Activated CD4-positive, alpha-beta T cell treated with anti-CD3 and anti-CD28 coated beads, Interleukin-10, Interleukin-2, amounts not matched to agents 100 ng/mL and 50 ng/mL, durations not matched to agents 16 hours and 8 hours (primary cell): ENCODE measurements at places on chromosomes 11 and 22.

DNA sequence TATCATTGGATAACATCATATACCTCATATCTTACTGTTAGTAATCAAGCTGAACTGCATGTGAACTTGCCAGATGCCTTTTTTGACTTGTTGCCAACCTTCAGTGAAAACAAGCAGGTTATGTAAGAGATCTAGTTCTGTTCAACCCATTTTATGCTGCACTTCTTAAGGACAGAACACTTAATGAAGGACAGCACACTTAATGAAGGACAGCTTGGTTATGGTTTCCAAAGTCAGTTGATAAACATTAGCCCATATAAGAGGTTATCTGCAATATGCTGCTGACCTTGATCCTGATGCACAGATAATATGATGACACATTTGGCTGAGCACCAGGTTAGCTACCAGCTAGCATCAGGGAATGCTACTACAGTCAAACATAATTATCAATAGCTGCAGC is 358.7 kb upstream of the PDGFD start:
- no peak for DNase-seq

DNA sequence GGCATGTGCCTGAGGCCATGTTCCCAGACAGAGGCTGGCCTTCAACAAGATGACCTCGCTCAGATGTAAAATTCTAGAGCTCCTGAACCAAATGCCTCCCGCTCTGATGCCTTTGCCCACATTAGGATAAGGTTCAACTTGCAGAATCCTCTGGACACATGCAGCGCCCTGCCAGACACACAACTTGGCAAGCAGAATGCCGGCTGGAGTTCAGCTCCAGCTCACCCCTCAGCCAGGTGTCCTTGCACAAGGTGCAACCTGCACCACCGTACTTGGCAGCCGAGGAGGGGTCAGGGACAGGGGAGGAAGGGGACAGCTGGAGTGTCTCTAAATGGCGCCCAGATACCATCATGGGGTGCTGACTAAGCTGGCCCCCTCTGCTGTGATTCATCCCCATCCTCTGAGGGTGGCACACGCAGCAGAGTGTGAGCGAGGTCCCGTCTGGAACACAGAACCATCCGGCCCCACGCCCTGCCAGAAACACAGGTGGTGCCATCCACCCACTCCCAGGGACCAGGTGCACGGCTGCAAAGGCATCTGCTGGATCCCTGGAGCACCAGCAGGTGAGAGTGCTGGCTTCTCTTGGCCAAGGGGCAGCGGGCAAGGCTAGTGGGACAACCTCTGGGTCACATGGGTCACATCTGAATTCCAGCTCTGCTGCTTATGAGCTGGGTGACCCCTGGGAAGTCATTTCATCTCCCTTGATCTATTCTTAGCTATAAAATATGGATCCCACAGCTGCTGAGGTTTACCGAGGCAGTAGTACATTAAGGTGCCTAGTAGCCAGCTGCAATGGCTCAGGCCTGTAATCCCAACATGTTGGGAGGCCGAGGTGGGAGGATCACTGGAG is 12.8 kb downstream of the ZMAT5 start:
- DNase-seq = no peak

DNA sequence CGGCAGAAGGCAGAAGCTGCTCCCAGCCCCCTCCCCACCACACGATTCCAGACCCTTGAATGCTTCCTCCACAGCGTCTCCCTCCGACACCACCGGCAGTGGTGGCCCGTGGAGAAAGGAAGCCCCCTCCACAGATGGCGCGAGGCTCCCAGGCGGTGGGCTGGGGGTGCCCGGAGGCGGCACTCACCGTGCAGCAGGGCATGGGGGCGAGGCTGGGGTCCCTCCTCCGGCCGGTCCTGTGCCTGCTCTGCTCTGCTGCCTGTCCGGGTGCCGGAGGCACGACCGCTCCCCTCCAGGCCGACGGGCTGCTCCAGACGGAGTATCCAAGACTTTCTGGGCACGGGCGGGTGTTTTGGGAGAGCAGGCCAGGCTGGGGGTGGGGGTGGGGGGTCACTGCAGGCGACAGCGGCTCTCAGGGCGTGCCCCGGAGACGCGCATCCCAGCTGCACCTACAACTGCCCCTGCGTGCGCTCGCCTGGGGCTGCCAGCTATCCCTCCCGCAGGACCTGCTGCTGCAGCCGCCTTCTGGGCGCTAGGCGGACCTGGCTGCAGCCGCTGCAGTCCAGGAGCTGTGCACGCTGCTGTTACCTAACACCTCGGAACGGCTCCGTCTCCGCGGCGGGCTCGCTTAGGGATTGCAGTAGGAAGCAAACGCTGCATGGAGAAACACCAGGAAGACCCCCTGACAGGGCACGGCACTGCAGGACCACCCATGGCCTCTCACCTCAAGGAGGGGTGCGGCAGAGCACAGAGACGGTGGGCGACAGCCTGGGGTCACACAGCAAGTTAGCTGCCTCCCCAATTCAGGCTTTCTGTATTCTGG is 15.2 kb downstream of the MRGPRG start:
- no peak for DNase-seq

DNA sequence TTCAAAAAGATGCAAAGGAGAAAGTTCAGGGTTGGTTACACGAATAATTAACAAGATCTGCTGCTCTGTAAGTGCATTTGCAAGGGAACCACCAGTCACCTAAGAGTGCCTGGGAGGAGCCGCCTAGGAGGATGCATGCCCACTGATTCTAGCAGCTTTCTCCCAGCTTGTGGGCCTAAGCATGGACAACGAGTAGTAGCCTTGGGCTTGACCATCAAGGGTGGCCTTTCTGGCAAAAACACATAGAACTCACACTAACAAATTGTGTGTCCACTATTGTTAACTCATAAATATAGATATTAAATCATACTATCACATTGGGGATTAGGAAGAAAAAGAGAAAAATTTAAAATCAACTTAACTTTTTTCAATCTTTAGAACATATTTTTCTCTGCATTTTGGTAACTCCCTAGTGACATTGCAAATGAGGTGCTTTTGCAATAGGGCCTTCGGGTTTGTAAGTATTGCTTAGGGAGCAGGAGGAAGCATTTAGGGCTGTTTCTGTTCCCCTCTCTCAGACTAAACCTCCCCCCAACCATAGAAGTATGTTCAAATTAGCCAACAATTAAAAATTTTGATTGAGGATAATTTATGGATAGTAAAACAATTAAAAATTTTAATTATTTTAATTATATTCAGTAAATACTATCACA is 57.3 kb upstream of the CEP295 start:
- no peak for DNase-seq

DNA sequence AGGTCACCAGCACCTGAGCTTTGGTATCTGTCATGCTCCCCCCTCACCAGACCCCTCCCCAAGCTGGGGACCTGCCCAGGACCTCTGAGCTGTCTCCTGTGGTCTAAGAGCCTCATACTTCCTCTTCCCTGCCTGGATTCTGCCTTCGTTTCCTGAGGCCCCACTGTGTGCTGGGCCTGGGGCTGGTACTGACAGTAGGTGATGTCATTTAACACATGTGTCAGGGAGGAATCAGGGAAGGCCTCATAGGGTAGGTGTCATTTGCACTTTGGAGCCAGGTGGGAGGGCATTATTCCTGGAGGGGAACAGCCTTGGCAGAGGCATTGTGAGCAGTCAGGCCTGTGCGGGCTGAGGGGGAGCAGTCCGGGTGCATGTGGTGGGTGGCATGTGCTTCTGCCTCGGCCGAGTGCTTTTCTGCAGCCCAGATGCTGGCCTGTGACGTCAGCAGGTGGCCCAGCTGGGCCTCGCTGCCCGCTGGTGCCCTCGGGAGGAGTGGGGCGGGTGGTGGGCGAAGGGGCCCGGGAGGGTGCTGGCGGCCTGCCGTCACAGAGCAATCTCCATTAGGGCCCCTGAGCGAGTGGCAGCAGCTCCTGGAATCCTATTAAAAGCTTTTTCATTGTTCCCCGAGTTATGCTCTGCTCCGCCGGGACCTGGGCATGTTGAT is 9.1 kb downstream of the FLRT1 start:
- DNase-seq = no peak

DNA sequence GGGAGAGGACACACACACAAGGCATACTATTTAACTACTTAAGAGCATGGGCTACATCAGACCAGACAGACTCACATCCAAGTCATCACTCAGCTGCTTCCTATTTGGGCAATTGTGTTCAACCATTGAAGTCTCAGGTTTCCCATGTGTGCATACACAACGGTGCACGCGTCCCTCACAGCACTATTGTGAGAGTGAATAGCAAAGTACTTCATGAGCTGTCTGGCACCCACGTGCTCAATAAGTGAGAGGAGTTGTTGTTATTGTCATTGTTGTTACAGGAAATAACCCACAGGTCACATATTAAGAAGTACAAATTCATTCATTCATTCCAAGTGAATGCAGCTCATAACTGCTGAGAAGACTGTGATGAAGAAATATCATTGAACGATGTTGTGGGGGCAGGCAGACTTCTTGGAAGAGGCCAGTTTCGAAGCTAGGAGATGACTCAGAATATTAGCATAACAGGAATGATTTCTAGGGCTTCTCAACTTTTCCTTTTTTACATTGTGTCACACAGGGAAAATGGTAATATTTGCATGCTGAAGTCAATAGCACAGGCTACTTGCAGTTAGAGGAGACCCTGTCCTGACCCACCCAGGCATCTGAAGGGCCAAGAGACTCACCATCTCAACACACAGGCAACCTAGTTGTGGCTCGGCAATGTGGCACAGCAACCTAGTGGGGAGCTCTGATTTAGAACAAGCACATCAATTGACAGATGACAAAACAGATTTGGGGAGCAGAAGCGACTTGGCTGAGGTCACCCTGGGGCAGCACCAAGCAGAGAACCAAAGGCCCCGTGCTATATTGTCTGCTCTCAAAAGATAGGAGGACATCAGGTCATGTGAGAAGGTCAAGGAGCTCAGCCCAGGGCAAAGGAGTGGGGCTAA is 606.0 kb downstream of the BUD13 start:
- no peak for DNase-seq

DNA sequence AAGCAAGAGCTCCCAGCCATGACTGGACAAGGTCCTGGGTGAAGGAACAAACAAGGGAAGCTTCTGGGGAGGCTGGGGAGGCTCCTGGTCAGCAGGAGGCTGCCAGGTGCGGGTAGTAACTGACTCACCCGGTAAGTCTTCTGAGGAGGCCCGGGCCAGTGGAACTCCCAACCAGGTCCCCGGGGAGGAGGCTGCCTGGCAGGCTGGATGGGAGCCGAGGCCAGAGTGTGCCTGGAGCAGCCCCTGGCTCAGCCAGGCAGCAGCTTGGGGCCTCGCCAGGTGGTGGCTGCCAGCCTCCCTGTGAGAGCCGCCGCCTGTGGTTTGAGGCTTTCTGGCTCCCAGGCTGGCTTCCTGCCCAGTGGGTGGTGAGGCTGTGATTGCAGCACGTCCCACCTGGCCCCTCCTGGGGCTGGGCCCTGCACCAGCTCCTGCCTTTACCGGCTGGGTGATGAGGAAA is 46.2 kb downstream of the IGF2 start:
- DNase-seq = peak; percentile 63

GRCh38 chr11:2807801-2808241 is 77.8 kb downstream of the CDKN1C start:
- no peak for DNase-seq

GRCh38 chr11:34353881-34354280 is 3.9 kb downstream of the ABTB2 start:
- DNase-seq = no peak

DNA sequence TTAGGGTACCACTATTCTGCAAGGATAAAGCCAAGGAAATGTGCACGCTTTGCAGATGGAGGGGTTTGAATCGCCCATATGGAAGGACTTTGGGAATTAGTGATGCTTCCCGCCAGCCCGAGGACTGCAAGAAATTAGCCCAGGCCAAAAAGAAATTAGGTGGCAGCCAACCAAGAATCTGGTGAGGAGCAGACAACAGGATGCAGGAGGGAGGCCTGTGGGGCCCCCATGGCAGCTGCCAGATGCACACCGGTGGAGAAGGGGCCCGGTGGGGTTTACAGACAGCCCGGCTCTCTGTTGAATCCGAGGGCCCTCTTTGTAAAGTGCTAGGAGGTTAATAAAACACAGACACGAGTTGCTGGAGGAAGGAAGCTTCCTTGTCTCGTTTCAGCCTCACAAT is 73.5 kb downstream of the TIMP3 start:
- no peak for DNase-seq

DNA sequence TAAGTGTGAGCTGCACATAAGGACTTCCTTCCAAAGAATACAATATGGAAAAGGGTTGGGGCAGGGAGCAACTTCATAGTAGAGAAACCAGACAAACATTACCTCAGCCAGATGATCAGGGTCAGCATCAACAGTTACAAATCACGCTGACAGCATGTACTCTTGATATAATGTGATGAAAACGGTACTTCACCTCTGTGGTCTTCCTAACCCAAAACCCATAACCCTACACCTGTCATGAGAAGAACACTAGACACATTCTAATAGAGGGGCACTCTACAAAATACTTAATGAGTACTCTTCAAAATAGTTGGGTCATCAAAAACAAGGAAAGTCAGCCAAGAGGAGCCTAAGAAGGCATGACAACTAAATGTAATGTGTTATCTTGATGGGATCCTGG is 43.9 kb downstream of the RRAS2 start:
- no peak for DNase-seq

- no peak for DNase-seq
These were observed 76.3 kb downstream of the KIAA1671 start for GRCh38 chr22:25028841-25029141.

DNA sequence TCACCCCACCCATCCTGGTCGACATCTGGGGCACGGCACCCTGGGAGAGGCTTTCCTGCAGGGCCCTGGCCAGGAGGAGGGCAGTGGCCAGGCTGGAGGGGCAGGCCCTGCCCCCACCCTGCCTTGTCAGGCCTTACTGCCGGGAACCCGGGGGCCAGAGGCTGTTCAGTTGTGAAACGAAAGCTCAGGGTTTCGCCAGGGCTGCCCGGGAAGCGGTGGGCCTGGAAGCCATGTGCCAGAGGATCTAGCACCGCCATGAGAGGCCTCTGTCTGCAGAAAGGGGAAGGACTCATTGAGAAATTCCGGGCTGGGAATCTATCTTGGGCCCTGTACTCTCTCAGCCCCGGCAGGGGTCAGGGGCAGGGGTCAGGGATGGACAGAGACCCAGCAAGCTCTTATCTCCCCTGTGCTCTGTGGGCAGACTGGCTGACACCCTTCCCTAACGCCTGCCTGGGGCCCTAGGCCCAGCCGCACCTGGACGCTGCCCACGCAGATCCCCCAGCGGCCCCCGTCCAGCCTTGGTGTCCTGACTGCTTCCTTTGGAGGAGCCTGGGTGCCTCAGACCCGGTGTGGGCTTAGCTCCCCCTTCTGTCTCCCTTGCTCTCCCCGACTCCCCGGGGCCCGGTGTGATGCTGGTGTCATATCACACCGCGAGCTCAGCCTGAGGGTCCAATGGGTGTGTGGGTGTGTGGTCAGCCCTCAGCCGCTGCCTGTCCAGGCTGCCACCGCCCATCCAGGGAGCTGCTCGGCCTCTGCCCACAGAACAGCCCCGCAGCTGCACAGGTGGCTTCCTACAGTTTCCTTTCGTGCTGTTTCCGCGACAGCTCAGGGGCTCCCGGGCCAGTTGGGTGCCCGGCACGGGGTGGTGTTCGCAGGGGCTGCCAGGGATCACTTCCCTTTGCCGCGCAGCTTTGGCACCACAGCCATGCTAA is 6.5 kb downstream of the PIM3 start:
- no peak for DNase-seq

- no peak for DNase-seq
These were observed at the start of gene KCNJ4 for GRCh38 chr22:38455076-38455529. TSS of gene KCNJ4 (minus strand) at chr22:38455199. CDS start at chr22:38428132, 27,067 bp downstream.
